EH (cell line): ENCODE measurements at places on chromosomes 2 and 18.

DNA sequence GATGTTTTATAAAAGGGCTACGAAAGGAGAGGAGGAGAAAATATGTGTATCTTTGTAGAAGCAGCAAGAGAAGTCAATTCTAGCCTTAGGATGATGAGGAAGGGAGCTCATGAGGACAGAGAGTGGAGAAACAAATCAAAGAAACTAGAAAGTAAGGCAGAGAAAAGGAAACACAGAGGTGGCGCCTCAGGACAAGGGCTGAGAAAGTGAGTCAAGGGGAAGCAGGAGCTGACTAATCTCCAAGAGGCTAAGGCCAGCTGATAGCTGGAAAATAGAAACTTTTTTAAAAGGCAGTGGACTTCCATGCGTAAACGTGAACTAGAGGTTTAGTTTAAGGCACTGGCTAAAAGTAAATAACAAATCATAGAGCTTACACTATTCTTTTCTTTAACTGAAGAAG lies 173.3 kb downstream of the ANKRD44 start:
- peak; percentile 59 for DNase-seq

GRCh38 chr2:209663656-209664055 lies 108.0 kb upstream of the UNC80 start:
- DNase-seq: no peak

- no peak for DNase-seq
Measured at GRCh38 chr18:6294148-6294784, 120.4 kb downstream of the L3MBTL4 start.

DNA sequence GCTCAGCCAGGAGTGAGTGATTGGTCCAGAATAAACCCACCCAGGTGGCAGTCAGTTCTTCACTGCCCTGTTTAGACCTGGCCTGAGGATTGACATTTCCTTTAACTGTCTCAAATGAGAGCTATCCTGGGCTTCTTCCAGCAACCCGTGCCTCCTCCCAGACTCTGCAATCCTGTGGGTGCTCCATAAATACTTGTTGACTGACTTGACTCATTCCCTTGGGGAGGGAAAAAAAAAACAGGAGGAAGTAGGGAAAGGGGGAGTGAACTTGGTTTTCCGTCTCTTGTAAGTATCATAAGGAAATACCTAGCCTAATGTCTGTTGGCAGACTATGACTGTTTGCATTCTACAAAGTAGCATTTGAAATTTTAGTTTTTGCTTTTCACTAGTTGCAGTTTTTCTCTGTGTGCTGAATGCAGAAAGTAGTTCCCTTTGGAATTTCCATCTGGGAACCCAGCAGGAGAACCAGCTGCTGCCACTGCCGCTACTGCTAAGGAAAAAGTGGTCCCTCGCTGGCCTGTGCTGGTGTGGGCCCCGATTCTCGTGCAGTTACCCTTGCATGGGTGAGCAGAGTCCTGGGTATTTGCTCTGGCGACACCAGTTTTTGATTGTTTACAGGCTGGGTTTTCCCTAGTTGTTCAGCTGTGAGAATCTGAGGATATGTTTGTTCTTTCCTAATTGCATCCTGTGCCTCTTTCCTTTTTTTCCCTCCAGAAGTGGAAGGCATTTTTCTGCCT lies 78.8 kb downstream of the TGOLN2 start:
- DNase-seq: peak; percentile 98

DNA sequence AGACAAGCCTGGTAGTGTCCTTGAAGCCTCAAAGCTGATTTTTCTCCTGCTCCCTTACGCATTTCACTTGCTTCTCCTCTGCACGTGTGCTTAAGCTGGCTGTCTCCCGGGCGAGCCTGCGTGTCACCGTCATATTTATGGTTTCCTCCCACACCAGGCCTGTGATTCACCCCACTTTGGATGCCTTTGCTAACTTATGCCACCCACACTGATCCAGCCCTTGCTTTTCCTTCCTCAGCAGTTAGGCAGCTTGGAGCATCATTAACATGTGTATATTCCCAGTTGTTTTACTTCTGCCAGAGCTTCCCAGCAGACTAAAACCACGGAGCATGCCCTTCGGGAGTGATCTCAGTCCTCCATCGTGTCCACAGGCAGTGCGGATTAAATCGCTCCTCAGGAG lies 2.2 kb downstream of the ST3GAL5 start:
- DNase-seq: peak; percentile 98

- peak; percentile 19 for DNase-seq
Measured at GRCh38 chr2:168948621-168949212, 47.6 kb downstream of the G6PC2 start.

- no peak for DNase-seq
Measured at GRCh38 chr2:23658466-23658942, 268.4 kb downstream of the ATAD2B start.

DNA sequence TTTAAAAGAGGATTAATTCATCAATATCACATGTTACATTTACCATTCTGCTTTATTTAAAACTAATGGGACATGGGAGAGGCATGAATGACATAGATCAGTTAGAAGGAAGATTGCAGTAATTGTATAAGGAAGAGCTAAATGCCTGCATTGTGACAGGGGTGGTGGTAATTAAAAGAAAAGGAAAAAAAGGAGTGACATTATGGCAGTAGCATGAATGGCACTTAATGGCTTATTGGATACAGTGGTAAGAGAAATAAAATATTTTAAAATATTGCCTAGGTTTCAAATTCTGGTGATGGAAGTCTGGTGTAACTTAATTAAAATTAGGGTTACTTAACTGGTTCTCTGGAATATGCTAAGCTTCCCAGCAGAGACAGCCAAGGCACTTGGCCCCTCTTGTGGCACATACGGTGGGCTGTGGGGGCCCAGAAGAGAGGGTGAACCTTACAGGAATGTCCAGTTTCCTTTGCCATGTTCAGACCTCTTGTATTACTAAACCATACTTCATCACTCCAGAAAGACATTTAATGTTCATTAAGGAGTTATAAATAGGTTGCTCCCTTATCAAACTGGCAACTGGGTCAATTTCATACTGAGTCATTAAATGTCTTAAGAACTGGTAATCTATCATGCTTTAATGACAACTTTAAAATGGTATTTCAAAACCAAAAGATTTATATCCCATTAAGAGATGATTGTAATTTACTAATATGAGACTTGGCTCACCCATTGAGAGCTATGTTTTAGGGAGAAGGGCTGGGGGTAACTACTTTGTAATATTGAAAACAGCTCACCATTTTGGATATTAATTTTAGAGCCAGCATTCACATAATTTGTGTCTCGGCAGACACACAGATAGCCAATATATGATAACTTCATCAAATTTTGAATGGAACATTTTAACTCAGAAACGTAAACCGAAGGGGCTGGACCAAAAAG lies 798.9 kb upstream of the PIK3C3 start:
- DNase-seq: no peak

DNA sequence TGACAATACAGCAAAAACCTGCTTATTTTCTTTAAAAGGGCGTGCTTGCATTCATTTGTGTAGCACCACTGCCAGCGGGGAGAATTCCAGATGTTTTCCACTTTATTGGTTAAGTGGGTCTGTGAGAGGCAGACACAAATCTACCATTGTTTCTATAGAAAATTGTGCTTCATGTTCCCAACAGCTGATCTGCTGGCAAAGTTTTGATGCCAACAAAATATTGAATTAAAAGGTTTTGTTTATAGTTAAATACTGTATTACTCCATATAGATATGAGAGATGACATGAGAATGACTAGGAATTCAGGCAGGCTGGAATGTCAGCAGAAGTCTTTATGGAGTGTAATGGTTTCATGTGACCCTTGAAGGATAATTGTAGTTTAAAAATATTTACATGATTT lies 182.7 kb downstream of the MC4R start:
- no peak for DNase-seq

DNA sequence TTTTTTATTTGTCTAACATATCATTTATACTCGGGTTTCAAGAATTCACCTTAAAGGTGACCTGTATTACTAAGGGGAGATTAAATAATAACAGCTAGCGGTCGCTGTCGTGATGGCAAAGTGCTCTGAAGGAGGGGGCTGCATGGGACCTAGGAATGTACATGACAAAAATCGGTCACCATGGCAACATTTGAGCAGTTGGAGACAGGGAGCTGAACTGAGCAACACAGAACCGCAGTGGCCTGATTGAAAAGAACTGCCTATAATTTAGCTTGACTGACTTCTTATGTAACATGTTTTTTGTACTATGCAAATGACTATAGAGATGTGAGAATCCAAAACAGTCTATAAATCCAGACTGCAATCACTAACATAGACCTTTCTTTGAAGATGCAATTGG lies 34.3 kb upstream of the EPHA4 start:
- no peak for DNase-seq

GRCh38 chr2:36002941-36003340 lies 352.6 kb upstream of the CRIM1 start:
- no peak for DNase-seq

DNA sequence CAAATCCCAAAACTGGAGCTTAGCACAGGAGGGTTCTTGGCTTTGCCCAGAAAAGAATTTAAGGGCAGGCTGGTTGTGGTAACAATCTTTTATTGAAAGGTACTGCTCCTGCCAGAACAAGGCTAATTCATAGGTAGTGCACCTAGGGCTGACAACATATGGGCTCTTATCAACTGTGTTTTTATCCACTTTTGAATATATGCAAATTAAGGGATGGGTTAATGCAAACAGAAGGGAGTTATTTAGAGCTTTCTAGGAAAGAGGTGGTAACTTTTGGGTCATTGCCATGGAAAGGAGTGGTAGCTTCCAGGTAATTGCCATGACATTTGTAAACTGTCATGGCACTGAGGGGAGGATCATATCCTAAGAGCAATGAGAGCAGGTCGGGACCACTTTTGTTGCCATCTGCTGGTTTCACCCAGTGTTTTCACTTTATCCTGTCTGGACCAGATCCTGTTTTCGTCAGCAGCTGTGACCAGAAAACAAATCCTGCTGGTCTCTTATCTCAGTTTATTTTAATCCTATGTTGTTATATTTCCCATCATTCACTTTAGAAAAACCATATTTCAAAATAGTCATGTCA lies 981 bp downstream of the C2orf66 start:
- DNase-seq: no peak

DNA sequence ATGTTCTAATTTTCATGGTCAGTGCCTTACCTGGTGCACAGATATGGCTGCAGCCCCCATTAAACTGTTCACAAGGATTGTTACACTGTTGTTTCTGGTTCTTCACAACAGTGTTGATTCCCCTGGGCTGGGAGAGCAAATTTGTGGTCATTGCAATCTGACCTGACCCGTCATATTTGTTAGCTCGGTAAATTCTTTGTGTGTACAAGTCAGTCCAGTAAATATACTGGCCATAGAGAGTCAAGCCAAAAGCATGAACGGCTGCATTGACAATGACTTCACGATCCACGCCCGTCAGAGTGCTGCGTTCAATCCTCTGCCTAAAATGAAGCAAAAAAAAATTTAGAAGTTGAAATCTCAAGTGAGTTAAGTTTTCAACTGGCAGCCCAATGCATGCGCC lies 134.6 kb downstream of the DHRS9 start:
- DNase-seq: no peak

DNA sequence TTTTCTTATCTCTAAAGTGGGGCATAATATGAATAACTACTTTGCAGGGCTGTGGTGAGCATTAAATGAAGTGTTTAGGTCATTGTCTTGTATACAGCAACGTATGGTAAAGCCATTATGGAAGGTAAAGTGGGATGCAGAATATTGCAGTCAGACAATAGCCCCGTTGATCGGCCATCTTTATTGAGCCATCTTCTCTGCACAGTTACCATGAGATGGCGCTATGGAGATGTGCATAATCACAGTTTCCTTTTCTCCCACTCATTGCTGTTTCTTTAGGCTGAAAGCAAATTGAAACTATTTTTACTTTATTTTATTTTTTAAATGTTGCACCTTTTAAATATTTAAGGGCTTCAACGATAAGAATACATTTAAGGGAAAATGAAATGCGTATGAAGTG lies 108.9 kb downstream of the THSD7B start:
- DNase-seq: peak; percentile 3

DNA sequence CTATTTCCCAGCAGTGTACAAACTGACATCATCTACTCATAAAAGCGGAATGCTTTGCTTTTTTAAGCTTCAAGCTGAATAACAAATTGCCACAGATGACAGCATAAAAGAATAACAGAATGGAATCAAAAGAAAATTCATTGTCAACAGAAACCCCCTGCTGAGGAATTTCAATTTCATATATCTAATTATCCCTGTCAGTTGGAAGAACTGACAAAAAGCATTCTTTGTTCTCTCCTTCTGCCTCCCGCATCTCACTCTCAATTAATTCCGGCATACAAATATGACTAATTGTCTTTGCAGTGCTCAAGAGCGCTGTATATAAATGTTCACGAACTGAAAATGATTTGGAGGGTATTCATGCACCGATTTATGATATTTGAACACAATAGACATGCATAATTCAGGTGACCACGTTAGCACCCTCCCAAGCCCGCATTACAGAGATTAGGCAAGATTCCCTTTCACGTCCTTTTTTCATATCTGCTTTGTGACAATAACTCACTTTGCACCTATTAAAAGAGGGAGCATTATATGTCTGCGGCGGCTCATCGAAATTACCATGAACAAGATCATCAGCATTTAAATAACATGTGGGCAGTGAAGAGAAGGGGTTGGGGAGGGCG lies 277.7 kb upstream of the SALL3 start:
- no peak for DNase-seq

- DNase-seq: no peak
Measured at GRCh38 chr18:55024564-55024963, 65.3 kb upstream of the CCDC68 start.

DNA sequence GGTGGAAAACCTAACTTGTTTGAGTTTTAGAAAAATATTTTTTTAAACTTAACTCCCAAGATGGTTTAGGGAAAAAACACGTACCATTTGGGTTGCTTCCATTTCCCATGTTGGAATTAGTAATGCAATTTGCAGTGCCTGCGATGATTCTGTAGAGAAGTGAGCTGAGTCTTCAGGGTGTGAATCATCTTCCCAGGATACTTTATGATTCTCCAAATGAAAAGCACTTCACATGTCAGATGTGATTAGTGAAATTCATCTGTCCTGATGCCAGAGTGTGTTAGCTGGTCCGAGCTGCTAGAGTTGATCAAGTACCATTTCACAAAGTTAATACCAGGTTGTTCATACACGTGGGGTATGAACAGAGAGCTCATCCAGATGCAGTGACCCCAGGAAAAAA lies 59.1 kb downstream of the ACOXL start:
- DNase-seq: no peak

GRCh38 chr2:138722316-138722715 lies 57.9 kb downstream of the NXPH2 start:
- peak; percentile 14 for DNase-seq
